Stimulated activated CD4-positive, alpha-beta T cell treated with anti-CD3 and anti-CD28 coated beads, Interleukin-4, amount 100 ng/mL, for 24 hours (primary cell): ENCODE measurements at places on chromosomes 6 and 20.
A peak's percentile ranks its signal among the peaks of the same experiment; 100 is the strongest.

DNA sequence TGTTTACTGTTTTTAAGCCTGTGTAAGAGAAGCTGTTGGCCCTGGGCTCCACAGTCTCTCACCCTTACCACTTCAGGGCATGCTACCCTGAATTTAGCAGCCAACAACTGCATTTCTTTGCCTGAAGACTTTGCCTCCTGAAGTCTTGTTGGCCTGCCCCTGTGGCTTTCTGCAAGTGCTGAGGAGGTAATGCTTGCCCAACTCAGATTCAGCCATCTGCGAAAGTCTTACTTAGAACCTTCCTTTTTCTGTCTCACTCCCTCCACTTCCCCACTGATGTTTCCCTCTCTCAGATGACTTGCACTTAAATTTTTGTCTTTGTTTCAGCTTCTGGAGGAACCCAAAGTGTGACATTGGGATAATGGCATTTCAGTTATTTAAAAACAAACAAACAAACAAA is 11.8 kb upstream of the IBTK start:
- DNase-seq: no peak

- DNase-seq: peak; percentile 56
Observed at GRCh38 chr6:41940759-41941279, 789 bp downstream of the CCND3 start.

DNA sequence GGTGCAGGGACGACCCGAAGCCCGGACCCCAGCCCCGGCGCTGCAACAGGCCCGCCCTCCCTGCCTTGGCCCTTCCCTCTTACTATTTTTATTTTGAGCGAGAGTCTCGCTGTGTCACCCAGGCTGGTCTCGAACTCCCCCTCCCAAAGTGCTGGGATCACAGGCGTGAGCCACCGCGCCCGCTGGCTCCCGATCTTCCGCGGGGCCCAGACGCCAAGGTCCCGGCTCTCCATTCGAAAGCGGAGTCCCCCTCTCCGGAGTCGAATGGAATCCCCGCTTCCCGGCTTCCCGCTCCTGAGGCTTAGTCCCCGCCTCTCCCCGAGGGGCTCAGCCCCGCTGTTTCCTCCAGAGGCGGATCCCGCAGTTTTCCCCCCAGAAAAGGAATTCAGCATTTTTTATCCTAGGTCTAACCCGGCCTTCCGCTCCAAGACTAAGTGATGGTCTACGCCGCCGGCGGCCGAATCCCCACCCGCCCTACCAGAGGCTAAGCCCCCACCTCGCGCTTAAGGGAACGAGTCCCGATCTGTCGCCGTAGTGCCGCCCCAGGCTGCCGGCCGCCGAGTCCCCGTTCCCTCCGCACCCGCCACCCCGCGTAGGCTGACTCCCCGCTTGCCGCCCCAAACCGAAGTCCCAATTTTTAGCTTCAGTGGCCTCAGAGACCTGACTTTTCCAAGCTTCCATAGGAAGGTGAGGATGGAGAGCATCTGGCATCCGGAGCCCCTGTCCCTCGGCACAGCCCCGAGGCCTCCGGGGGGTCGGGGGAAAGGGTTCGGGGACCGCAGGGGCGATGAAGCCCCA is 11.5 kb upstream of the TMC2 start:
- peak; percentile 36 for DNase-seq

GRCh38 chr20:13995841-13996240 is 525 bp downstream of the MACROD2 start:
- DNase-seq: no peak

DNA sequence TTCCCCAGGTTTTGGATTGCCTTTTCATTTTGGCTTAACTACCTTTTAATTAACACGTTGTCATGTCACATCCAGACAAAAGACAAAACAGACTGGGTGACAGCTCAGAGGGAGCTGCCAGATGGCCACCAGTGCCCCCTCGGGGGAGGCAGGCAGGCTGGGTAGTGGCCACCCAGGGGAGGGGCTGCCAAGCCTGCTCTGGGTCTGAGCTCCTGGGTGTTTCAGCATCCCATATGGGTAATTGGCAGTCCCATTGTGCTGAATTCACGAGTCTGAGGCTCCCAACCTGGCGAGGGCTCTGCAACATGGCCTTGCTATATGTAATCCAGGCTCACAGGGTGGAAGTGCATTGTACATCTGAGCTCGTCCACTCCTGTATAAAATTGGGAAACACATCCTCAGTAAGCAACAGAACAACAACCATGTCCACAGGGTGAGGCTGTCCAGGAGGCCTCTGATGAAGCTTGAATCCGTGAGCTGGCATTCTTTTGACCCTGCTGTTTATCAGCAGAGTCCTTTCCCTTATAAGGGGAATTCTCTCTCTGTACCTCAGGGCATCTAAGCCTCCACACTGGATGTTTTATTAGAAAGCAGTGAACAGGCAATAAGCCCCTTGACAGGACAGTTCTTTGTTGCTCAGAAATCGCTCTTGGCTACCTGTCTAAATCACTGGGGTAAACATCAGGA is 111.7 kb upstream of the SLC22A23 start:
- DNase-seq: no peak
